Cerebellar nuclear complex (tissue), 1 donor: ENCODE measurements at places on chromosomes 4 and X.

GRCh38 chr4:108109997-108110416 is 58.7 kb downstream of the LEF1 start:
- DNase-seq, result no peak

DNA sequence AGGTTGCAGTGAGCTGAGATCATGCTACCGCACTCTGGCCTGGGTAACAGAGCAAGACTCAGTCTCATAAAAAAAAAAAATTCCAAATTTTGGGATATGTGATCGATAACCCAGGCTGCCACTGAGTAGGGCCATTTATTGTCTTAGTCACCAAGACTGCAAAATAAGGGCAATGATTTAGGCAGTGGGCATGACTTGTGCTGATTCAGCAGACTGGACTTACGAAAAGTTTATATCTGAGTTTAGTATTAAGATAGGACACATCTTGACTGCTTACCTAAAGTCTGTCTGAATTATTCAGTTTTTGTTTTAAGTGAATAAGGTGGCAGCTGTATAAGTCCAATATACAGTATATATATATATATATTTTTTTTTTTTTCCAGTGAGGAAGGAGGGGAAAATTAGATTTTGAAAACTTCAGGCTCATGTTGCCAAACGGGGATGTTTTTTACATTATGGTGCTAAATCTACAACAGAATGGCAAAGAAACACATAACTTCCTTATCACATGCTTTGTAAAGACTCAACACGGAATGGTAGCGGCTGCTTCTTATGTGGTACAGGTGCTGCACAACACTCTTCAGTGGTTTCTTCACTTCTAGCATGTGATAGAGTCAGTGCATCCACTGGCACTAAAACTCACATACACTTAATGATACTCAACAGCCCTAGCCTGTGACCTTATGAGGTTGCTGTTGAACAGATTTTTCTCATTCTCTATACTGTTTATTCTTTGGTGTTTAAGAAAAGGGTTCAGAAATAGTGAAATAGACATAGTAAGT is 6.5 kb downstream of the TEX13D start:
- DNase-seq, result no peak

DNA sequence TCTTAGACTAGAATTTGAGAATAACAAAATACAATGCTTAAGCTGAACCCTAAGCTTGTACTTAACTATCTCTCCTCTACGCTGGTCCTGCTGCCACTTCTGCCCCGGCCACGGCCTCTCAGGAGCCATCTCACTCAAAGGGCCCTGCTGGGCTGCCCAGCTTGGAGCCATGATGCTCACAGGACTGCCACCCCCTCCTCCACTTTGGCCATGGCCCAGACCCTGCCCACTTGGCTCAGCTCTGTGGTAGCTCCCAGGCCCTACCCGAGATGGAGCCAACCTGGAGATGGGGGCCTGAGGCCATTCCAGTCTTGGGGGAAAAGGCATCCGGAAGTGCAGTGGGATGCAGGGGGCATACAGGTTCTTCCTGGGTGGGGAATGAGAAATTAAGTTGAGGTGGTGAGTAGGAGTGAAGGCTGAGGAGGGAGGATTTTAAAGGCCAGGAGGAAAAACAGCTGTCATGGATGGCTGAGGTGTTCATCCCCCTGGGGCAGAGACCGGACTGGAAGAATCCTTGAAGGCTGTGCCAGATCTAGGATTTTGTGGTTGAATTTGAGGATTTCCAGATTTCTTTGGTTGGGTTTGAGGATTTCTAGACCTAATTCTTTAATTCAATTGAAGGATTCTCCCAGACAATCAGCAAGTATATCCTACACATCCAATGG is 824 bp downstream of the SASH3 start:
- DNase-seq, result no peak

- no peak for DNase-seq
Measured at GRCh38 chr4:15996773-15997172, 33.8 kb upstream of the FGFBP2 start.

DNA sequence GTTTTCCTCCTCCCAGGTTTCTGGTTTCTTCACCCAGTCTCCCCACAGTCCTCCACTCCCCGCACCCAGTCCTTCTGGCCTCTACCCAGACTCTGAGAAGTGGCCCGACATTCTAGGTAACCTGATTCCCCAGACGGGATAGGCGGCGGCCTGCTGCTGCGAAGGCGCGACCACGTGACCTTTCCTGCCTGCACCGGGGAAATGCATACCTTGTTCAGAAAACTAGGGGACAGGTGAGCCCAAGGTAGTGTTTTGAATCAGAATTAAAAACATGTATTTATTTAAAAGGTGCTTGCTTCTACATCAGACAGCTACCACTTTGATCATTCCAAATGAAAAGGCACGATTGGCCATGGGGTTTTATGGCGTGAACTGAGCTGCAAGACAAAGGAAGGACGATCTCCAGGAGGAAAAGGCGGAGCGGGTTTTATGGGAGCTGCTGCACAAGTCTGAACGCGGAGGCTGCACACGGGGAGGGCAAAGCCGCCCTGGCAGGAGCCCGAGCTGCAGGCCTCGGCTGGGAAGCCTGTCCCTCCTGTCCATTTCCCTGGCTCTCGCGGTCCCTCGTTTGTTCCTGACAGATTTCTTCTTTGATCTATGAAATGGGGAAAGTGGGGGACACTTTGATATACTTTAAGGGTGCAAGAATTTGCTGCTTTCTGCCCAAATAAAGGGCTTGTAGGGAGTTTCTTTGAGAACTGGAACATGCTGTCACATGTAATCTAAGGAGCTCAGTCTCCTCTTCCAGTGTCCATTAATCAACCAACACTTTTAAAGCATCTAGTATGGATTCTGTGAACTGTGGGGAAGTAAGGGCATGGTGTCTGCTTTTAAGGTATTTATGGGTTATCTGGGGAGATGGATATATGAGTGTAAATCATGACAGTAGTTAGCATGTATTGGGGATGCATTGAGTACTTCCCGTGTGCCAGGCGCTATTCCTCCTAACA is 150.9 kb downstream of the SPRY1 start:
- no peak for DNase-seq

- no peak for DNase-seq
Measured at GRCh38 chr4:113016377-113016776, 33.1 kb upstream of the ANK2 start.

GRCh38 chrX:3962511-3963311 is 249.3 kb upstream of the PRKX start:
- DNase-seq, result no peak

- DNase-seq, result no peak
Measured at GRCh38 chrX:19535476-19535875, 20.2 kb upstream of the MAP3K15 start.

- DNase-seq, result no peak
Measured at GRCh38 chr4:145066063-145066501, 31.9 kb downstream of the ANAPC10 start.

DNA sequence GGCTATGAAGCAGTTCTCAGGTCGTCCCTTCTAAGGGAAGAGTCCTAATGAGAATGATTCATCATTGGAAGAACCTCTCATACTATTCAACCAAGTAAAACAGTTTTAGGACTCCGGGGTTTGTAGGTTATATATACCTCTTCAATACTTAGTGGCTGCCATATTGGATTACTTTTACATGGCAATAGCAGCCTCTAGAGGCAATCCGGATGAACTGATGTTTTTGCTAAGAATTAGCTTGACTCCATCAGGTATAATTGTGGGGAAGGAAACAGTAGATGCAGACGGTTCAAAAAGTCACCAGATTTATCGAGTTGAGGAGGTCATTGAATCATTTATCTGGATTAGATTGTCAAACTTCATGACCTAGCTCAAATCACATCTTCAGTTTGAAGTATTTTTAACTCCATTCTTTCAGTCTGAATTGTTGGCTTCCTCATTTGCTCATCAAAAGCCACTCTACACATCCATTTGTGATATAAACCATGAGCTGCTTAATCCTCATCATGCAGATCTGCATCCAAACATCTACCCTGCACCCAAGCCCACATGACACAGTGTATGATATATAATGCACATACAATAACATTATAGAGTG is 28.4 kb downstream of the GUCY1B1 start:
- no peak for DNase-seq

DNA sequence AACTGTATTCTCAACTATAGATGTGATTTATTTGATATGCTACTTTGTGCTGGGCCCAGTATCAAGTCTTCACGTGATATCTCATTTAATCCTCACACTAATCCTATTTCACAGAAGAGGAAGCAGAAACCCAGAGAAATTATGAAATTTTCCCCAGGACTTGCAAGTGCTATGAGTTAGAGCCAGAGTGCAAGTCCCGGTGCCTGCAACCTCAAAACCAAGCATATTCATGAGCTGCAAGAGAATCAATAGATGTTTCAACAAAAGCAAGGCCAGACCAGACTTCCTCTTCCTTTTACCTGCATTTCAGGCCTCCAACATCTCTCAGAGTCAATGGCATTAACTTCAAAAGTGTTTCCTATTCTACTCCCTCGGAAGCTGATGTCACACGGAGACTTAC is 92.2 kb upstream of the GATB start:
- no peak for DNase-seq

DNA sequence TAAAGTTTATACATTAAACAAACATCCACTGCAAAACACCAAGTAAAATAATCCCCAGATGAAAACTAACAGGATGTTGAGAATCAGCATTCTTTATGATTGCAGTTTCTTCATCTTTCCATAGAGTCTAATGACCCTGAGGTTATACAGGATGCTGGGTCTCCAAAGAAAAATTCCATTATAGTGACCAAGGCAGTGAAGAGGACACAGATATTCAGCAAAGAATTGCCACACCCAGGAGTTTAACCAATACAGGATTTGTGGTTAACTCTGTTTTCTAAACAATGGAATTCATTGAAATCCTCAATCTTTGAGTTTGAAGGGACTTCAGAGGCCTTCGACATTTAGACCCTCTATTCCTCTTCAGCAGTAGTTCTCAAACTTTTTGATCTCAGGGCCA is 76.2 kb upstream of the ESX1 start:
- DNase-seq, result no peak

- no peak for DNase-seq
Measured at GRCh38 chr4:141636082-141636770, at the start of gene IL15. IL15 (plus strand) TSS chr4:141636583; CDS start chr4:141719465, 82,882 bp downstream.

DNA sequence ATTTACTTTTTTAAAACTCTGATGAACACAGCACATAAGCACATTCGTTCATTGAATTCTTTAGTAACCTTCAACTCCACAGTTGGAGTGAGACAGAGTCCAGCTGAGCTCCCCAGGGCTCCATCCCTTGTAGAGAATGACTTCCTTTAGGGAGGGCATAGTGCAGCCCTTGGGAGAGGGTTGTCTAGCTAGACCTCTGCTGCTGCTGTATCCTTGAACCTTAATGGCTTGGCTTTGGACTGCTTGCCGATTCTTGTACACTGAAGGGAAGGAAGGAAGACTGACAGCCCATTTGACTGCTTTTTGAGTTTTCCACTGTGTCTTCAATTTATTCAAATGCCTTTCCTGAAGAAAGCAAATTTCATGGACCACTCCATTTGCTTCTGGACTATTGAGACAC is 19.4 kb upstream of the FGG start:
- DNase-seq, result no peak

DNA sequence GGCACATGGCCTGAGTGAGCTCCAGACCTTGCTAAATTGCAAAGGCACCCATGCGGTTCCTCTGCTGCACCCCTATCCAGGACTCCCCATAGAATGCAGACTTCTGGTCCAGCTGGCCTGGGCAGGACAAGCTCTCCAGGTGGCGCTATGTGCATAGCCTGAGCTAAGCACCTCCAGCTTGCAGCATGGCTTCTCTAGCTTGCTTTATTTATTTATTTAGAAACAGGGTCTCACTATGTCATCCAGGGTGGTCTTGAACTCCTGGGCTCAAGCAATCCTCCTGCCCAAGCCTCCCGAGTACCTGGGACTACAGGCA is 5.5 kb upstream of the WFS1 start:
- no peak for DNase-seq

- no peak for DNase-seq
Measured at GRCh38 chr4:173485164-173485563, 44.9 kb downstream of the HAND2 start.

DNA sequence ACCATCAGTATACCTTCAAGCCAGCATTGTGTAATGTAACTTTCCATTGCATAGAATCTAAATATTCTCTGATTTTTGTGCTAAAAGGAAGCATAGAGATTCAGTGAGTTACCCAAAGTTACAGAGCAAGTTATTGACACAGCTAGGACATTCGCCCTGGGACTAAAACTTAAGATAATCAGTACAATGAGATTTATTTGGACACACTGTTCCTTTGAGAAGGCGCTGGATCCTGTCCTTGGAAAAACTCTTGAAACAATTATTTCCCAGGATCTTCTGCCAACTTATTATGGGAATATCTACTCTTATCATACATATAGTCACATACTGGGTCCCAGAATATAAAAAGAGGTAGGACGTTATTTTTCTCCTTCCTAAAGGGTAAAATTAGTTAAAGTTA is 392.0 kb downstream of the UBE2NL start:
- no peak for DNase-seq

DNA sequence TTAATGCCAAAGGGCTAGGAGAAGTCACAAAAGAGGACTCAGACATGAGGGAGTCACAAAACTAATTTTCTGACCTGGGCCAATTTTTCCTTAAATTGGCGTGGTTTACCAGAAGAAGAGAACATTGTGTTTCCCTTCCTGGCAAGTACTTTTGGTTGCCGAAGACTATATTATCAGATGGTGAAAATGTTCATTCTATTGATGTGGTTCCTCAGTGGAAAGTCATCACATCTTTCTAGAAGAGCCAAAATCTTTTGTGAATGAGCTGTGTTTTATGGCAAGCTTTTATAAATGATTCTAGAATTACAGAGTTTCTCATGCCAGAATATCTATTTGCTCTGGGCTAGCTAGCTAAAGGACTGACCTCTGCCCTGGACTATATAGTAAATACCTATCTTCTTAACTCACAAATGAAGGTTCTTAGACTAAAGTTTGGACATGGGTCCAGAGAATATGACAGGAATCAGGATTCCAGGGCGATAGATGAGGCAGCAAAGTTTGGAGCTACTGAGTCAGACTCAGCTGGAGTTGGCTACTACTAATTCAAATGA is 288.9 kb downstream of the IL1RAPL2 start:
- no peak for DNase-seq

DNA sequence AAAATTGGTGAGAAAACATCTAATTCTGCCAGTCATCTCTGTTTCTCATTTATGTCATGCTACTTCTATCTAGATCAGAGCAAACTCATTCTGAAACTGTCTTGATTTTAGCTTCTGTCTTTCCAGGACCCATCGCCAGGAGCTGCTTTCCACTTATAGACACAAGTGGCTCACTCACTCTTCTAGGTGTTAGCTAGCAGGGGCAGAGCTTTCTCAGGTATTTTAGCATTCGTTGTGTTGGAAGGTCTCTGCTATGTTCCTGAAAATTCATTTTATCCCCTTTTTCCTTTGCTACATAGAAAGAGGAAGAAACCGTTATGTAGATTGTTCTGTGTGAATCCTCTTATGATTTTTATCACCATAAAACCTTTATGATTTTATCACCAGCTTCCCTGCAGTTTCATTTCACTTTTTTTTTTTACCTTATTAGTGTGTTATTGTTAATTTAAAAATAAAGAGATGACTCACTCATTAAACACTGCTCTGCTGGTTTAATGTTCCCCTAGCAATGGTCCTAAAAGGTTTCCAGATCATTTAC is 246.6 kb upstream of the AADAT start:
- DNase-seq, result no peak
